ENCODE measurements at places on chromosomes 13 and 19.
A peak's percentile ranks its signal among the peaks of the same experiment; 100 is the strongest.

- DNase-seq: no peak
Measured at GRCh38 chr13:33050161-33050560, 33.9 kb downstream of the KL start.

DNA sequence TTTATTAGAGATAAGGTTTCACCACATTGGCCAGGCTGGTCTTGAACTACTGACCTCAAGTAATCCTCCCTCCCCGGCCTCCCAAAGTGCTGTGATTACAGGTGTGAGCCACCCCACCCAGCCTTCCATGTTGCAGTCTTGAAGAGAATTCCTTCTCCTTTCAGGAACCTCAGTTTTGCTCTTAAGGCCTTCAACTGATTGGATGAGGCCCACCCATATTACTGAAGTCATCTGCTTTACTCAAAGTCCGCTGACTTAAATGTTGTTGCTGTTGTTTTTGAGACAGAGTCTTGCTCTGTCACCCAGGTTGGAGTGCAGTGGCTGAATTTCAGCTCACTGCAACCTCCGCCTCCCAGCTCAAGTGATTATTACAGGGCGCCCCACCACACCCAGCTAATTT is 33.5 kb downstream of the RASL11A start:
- DNase-seq: no peak

DNA sequence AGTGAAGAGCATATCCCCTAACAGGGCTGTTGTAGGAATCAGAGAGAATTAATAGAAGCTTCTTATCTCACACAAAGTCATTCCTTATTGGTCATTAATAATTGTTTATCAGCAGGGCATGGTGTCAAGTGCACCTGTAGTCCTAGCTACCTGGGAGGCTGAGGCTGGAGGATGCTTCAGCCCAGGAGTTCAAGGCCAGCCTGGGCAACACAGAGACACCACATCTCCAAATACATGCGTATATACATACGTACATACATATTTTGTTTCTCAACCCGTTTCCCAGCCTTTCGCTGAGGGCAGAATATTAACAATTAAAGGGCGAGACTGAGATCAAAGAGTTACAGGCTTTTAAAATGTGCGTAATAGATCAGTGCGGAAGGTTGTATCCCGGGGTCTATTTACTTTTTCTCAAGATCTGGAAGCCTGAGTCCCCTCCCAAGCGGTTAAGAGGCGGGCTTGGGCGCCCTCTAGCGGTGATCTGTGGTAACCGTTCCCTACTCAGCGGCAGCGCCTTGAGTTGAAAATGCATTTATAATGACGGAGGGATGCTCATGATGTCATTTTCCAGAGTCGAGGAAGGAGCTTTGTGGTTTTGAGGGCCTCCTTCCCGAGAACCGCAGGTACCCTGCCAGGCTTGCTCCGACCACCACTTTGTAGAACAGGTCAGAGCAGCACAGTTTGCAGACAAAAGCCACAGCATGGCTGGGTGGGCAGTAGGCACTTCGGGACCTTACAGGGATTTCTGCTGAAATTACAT is 169.6 kb upstream of the GPR12 start:
- DNase-seq: peak; percentile 65

DNA sequence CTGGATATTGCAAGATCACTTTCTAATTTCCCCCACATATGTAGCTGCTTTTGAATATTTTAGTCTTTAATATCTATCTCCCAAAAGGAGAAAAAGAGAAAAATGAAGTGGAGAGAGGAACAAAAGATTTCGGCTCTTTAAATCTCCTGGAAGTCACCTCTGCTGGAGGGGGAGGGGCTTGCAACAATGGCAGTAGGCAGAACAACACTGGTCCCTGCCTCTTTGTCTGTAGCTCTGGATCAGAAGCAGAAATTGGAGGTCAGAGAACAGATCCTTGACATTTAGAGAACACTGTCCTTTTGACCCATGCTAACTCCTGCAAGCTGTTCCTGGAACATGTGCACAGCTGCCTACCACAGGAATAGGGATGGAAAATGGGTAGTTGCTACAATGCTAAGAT is 86.7 kb upstream of the GPR12 start:
- no peak for DNase-seq

- DNase-seq: no peak
Measured at GRCh38 chr13:26021956-26022355, 29.9 kb downstream of the SHISA2 start.

DNA sequence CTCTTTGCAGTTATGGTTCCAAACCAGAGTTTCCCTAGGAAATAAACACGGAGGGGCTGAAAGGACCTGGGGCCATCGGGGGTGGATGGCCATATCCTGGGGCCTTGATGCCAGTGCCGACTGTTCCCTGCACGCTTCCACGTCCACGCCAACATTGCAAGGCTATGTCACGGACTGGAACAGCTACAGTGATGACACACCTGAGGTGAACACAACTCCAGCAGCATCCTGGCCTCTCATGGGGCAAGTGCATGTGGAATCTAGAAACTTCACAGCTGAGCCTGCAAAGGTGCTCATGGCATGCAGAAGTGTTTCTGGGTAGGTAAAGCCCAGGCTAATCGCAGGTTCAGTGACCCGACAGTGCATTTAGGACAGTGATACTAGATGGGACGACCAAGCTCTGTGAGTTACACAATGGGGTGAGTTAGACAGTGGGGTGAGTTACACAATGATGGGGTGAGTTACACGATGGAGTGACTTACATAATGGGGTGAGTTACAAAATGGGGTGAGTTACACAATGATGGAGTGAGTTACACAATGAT is 52.0 kb upstream of the GAS6 start:
- DNase-seq: no peak

DNA sequence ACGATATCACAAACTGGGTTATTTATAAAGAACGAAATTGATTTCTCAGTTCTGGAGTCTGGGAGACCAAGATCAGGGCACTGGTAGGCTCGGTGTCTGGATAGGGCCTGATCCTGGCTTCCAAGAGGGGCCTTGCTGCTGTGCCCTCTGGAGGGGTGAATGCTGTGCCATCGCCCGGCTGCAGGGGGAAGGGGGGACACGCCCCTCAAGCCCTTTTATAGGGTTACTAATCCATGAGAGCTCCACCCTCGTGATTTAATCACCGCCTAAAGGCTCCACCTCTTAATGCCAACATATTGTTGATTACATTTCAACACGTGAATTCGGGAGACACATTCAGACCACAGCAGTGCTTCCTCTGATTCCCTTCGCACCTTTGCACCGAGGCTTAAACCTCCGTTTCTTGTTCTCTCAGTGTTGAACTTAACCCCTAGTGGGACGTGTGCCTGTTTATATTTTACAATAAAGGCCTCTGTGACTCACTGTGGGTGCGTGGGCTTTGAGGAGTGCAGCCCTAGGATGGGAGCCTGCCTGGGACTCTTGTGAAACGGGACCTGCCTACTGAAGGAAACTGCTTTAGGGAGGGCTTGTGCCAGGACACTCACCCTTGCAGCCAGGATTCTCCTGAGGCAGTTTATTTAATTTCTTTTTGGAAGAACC is 52.4 kb upstream of the SPATA13 start:
- no peak for DNase-seq

DNA sequence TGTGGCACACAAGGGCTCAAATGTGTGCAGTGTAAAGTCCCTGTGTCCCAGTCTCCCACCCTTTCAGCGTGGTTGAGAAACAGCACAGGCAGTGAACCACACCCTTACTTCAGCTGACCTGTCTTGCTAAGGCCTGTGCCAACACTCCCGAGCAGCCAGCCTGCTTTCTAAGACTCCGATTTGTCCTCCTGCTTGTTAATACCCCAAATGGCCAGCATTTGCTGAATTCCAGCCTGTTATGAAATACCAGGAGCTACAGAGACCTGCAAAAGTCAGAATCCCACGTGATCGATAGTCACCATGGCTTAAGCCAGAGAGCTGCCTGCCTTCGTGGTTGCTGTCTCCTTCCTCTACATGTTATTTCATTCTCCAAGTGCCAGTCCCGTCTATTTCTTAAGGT is 200.5 kb downstream of the FGF9 start:
- DNase-seq: no peak

DNA sequence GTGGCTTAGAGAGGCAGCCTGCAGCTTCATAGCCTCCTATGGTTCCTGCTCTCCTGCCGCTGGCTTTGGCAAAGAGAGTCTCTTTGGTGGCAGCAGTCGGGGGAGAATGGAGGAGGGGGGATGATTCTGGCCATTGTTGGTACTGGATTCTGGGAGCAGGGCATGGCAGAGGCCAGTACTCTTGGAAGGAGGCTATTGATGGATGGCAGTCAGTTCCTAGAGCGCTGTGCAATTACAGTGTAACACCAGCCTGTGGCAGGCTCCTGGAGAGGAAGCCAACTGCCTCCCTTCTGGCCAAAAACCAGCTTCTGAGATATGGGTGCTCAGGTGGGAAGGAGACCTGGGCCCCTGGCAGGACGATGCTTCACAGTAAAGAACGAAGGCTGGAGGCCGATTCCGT is 47.9 kb upstream of the TMTC4 start:
- DNase-seq: no peak

DNA sequence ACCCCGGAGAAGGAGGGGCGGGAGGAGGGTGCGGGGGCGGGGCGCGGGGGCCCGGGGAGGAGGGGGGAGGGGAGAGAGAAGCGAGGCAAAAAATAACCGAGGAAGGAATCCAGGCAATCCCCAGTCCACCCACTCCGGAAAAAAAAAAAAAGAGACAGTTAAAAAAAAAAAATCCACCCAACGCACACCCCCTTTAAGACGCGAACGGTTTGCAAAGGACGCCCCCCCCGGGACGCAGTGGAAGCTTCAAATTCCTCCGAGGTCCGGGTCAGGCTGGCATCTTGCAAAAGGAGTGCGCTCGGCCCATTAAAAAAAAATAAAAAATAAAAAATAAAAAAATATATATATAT is at the start of gene CACNA1A:
Gene CACNA1A, minus strand, starts transcription at position 9 of the 350 bp plus-strand sequence. CDS start 255 bp downstream, outside the sequence.
- no peak for DNase-seq

Measured in stimulated activated CD4-positive, alpha-beta T cell treated with anti-CD3 and anti-CD28 coated beads, Interleukin-1b, Interleukin-23, amount 100 ng/mL, for 48 hours (primary cell).